ENCODE measurements at places on chromosomes 5 and 9.

- no peak for DNase-seq
Observed at GRCh38 chr9:136626740-136627642, 35.7 kb upstream of the EGFL7 start.

DNA sequence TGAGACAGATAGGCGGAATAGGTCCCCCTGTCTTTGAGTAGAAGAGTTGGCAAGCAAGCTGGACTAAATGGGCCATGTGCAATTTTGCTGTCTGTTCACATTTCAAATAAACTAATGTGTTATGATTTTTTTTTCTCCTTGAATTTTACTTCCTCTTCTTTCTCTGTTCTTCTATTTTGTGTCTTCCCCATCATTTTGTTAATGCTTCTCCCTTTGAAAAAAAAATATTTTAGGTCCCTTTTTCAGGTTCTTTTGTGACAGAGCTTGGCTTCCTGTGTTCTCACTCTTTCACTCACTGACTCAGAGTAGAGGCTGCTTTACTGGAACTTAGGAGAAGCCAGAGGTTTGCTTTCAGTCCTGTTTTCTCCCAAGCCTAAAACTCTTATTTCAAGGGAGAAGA, 48.1 kb downstream of the PTCD2 start:
- no peak for DNase-seq

DNA sequence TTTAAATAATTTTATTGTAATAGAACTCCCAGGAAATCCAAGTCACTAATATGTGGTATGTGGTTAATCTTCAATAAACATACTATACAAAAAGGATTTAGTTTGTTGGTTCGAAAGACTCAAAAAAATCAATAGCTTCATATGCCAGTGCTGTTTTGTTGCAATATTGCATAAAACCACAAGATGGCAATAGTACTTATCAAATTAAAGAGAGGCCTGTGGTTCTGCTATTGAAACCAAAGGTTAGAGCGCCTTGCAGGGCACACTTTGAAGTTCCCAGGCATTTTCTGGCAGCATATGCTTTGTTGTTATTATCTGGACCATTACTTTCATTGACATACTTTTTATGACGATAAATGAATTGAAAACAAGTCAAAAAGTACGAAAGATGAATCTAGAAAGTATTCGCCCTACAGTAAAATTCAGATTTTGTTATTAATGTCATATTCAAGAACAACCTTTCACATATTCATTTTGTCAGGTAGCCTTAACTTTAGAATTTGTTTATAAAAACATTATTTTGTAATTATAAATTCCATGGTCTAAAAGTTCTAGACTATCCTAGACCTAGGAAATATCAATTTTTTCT, 316.3 kb downstream of the MCTP1 start:
- no peak for DNase-seq

DNA sequence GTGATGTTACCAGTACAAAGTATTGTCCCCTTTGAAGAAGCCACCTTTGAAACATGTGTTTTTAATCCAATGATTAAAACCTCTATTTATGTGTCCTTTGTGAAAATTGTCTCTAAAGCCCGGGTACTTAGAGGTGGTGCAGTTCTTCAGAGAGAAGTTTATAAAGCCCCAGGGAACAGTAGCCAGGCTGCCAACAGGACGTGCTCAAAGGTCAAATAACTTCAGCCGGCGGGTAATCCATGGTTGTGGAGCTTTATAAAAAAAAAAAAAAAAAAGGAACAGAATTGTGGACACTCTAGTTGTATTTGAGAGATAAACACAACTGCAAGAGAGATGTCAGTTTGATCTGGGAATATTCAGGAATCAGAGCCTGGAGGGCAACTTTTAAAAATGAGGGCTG, 57.9 kb upstream of the CTNND2 start:
- DNase-seq: no peak

DNA sequence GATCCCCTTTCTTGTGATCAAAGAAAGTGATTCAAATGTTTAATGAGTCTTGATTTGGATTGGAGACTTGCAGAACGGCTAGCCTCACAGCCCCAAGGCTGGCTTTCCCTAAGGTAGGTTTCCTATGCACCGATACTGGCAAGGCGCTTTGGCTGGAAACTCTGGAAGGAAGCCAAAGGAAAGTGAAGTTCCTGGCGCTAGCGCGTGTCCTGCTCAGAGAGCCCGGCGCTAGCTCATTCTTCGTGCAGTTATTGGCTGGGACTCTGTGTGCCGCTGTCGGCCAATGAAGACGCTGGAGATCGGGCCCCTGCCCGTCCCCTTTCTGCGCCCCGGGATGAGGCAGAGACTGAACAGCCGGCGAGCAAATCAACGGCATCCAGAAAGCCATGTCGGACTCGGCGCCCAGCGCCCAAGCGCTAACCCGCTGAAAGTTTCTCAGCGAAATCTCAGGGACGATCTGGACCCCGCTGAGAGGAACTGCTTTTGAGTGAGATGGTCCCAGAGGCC, at the start of gene PCDHGC3:
PCDHGC3 (plus strand) TSS at position 342 of the 507 bp plus-strand sequence; CDS start at position 493, 151 bp downstream.
- peak; percentile 57 for DNase-seq

DNA sequence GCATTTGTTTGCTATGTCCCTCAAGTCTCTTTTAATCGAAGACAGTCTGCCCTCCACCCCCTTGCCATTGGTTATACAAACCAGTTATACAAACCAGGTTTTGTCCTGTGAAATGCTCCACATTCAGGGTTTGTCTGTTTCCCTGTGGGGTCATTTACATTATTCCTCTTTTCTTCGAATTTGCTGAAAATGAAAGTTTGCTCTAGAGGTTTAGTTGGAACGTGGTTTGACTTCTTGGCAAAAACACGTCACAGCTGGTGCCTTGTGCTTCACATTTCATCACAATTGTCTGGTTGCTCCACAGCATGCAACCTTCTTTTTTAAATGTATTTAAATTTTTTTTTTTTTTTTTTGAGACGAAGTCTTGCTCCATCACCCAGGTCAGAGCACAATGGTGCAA, 4.2 kb upstream of the HAVCR2 start:
- DNase-seq: no peak

DNA sequence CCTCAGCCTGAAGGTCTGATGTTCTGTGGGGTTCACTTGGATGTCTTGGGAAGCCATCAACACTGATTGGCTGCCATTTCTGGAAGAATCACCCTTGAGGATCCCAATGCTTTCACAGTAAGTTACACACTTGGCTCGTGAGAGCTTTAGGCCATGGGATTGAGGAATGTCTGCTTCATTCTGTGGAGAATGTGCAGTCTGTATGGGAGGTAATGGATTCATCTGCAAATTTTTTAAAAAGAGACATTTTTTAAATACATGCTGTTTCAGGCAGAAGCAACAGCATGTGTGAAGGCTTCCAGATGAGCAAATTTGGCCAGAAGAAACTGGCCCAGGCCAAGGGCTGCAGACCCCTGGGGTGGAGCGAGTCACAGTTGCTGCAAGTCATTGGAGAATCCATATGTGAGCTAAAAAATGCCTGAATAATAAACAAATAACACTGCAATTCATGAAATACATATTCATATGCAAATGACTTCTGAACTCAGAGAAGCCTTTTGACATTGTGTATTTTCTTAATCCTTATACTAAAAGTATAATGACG, 146.3 kb upstream of the RASEF start:
- DNase-seq: no peak

DNA sequence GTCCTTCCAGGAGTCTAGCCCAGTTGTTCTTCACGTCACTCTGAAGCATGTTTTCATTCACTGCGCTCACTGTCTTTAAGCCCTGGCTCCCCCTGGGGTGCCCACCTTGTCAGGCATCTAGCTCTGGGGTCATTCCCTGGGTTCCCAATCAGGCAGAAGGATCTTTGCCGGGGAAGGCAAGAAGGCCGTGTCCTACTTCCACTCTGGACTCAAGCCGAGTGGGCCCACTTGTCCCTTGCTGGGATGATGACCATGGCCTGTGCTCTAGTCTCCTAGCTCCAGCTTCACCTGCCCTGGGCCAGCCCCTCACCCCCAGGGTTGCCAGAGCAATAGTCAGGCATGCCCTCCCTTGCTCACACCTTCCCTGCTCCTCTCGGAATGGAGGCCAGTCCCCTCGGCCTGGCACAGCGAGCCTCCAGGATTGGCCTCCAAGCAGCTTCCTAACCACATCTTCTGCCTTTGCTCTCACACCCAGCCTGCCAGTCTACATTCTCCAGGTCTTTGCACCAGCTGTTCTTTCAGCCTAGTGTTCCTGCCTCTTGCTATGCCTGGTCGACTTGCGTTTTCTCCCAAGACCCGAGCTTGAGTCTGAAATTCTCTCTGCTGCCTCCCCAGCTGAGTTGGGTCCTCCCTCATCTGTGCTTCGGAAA, 32.2 kb upstream of the PSD2 start:
- no peak for DNase-seq

GRCh38 chr9:134913041-134913712, 4.5 kb downstream of the FCN1 start:
- no peak for DNase-seq

Data from activated naive CD8-positive, alpha-beta T cell treated with anti-CD3 and anti-CD28 coated beads for 36 hours (primary cell).